Eye (tissue), 1 donor: ENCODE measurements at places on chromosomes 5 and 9.

GRCh38 chr9:137645211-137645610 lies 26.4 kb downstream of the EHMT1 start:
- DNase-seq: no peak

DNA sequence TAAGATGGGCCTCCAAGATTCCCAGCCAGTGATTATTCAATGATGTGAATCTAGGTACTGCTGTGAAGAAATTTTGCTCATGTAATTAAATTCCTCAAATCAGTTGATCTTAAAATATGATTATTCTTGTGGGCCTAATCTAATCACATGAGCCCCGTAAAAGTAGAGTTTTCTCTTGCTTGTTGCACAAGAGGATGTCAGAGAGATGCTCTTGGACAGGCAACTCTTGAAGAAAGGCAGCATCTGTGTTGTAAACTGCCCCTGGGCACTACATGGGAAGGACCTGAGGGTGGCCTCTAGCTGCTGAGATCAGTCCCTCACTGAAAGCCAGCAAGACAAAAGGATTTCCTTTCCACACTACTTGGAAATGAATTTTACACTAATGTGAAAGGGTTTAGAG lies 132.9 kb downstream of the TRPM3 start:
- no peak for DNase-seq

GRCh38 chr9:109918339-109919163 lies 138.6 kb downstream of the PALM2AKAP2 start:
- DNase-seq: no peak

- DNase-seq: no peak
These were observed 85.1 kb downstream of the NDUFAF2 start for GRCh38 chr5:61030163-61030482.

DNA sequence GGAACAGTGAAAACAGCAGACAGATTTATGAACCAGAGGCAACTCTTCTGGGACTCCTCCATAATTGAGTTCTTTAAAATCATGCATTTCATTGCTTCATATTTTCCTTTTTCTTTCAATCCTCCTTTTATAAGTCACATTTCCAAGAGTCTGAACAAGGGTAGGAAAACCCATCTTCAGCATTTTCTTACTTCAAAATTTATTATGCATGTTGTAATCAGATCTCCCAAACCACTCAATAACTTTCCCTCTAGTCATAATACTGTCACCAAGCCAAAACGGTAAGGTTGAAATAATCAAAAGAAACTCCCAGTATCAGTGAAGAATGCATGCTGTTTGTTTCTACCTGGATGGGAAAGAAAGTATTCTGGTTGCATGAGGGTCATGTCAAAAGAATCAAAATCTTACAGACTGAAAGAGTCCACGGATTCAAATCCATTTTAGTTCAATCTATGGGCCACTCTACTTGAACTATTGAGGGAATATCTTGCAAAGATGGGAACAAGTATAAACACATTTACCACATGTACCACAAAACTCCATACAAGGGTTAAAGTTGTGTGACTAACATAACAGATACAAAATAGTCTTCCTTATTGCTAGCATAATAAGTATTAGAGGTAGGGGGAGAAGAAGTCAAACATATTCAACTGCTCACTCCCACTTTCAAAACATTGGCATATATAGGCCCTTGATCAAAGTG lies 797.3 kb downstream of the MAT2B start:
- DNase-seq: peak; percentile 8

DNA sequence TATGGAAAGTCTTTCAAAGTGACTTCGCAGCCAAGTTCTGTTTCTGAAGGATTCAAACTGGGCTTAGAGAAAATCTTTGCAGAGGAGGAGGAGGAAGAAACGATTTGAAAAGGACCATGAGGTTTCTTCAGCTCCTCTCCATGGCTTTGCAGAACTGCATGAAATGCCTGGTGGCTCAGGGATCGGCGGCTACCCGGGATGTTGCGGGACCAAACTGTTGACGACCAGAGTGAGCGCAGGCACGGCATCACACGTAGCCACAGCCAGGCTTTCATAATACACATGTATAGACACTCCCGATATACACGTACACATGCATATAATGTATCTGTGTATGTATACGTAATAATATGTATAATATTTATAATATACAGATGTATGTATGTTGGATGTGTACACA lies 180.0 kb downstream of the PAX5 start:
- no peak for DNase-seq

DNA sequence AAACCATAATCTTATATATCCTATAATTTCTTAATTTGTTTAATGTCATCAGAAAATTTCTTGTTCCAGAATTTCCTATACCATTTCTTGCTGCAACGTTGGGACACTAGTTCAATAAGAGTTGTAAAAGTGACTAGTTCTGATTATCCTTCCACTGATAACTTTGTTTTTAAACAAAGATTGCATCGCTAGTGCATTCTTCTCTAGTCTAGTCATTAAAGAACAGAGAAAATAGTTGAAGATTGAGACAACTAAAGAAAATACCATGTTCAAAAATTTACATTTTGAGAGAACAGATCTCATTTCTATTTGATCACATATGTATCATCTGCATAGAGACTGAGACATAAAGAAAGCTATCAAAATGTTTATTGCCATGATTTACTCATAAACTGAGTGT lies 1888.2 kb downstream of the EFNA5 start:
- DNase-seq: no peak

GRCh38 chr9:137672907-137673791 lies 54.3 kb downstream of the EHMT1 start:
- peak; percentile 84 for DNase-seq
